Astrocyte (in vitro differentiated cells and primary cell): ENCODE measurements at places on chromosomes 1 and 21. TPM values are rescaled to one million over a fixed set of nuclear protein-coding genes. Genes with fewer than 3 reads are reported as not detected.

GRCh38 chr1:219226196-219226595 is 52.5 kb downstream of the LYPLAL1 start:
- no peak for DNase-seq

- DNase-seq, result no peak
Measured at GRCh38 chr1:61132645-61133334, 50.4 kb downstream of the NFIA start.

- DNase-seq, result no peak
Measured at GRCh38 chr1:232108598-232108997, 482.0 kb downstream of the DISC1 start.

DNA sequence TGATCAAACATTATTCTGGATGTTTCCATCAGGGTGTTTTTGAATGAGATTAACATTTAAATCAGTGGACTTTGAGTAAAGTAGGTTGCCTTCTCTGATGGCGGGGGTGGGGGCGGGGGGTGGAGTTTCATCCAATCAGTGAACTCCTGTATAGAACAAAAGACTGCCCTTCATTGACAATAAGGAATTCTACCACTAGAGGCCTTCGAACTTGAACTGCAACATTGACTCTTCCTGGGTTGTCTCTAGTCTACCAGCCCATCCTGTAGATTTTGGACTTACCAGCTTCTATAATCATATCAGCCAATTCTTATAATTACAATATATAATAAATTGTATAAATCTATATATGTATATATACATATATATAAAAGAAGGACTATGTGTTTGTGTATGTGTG is 520.4 kb upstream of the CXADR start:
- DNase-seq, result no peak

DNA sequence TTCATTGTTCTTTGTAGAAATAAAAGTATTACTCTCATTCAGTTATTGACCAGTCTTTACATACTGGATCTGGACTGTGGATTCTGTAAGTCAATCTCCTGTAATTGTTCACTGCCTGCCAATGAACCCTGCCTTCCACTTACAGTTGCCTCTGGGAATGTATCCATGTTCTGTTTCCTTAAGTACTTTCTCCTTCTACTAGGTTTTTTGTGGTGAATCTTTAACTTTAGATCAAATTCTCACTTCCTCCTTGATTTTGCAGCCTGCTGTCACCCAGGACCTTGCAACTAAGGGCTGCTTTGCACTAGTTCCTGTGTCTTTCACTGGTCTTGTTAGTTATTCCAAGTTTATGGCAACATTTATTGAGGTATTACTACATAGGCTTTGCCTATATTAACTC is 28.2 kb upstream of the ANKRD13C start:
- no peak for DNase-seq

DNA sequence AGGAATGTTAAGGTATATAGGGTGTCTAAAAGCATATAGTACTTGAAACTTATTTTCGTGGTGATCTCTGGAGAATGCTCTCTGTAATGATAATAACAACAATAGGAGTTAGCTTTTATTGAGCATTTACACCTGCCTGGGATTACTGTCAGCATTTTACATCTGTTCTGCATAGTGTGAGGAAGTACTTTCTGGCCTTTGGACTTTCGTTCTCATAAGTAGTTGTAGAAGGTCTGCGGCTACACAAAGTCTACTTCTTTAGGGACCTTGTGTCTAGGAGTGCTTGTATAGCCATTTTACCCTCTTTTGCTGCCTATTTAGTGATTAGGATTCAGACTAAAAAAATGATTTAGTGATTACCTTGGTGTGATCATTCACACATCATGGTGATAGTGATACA is 103.6 kb upstream of the GPR52 start:
- no peak for DNase-seq

GRCh38 chr1:96333522-96334235 is 387.9 kb upstream of the PTBP2 start:
- no peak for DNase-seq

DNA sequence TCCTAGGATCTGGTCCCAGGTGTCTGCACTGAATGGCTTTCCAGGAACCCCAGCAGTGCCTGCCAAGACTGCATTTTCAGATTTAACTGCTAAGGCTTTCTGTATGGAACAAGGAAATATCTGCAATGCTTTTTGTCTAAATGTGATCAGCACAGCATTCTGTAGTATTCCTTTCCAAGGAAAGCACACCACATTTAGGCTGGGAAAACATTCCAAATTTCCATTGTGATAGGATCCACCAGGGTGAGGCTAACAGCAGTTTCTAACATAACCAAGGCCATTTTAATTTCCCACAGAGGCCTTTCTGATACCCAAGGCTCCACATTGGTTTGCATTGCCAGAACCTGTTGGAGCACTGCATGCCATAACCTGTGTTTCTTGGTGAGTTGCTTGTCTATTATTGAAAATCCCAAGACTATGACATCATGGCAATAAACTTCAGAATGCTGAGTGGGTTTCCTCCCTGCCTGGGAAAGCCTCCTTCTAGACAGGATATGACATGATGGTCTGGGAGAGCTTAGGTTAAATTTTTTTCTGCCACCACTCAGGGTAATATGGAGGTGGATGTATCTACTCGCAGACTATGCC is 23.3 kb upstream of the PTGFRN start:
- peak; percentile 81 for DNase-seq

GRCh38 chr1:29417147-29417858 is 181.0 kb downstream of the PTPRU start:
- DNase-seq, result peak; percentile 58

Gene CR1L
- not detected in 2 replicates for total RNA-seq

Gene KLHDC7A
- total RNA-seq, result 0.14 and 0.17 TPM in 2 replicates

Gene PBX1
- 34.2 and 37.2 TPM in 2 replicates for total RNA-seq

Gene FAAH
- 1.2 and 1.9 TPM in 2 replicates for total RNA-seq

Gene TNFRSF1B
- total RNA-seq, result 0.09 TPM in 1 of 2 replicates, not detected in the other
